Thoracic aorta (tissue), 2 donors: ENCODE measurements at places on chromosomes 4 and X. TPM values are rescaled to one million over a fixed set of nuclear protein-coding genes. Genes with fewer than 3 reads are reported as not detected.

ZNF157 gene
- not detected for total RNA-seq

PCDH7 gene
- 331 TPM for total RNA-seq

GRCh38 chr4:86452422-86452891 is 92.6 kb upstream of the MAPK10 start:
- peak overlapping the region; percentile 72 for H3K27ac ChIP-seq
- H3K36me3 ChIP-seq, result no peaks in the 10 kb centered on the region
- DNase-seq, result no peak
- H3K4me3 ChIP-seq, result peak overlapping the region; percentile 76

DNA sequence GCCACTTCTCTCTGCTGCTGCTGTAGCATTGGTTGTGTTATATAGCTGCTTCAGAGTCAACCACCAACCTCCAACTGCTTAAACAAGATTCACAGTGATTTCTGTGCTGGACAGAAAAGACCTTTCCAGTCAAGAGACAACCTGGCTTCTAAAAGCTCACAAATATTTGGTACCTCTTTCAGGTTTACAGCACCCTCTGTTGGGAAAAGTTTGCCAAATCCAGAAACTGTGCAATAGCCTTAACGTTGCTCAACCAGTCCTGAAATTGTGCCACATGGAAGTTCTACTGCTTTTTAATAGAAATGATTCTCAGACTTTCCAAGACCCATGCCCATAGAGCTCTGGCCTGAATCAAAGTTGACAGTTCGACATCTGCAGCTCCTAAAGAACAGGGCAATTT is 842.1 kb upstream of the HTR2C start:
- no peak for DNase-seq
- no peaks in the 10 kb centered on the region for H3K36me3 ChIP-seq
- H3K27ac ChIP-seq, result no peak overlapping the region
- H3K4me1 ChIP-seq, result no peaks in the 10 kb centered on the region
- H3K27me3 ChIP-seq, result no peaks in the 10 kb centered on the region
- no peak overlapping the region for H3K4me3 ChIP-seq

DNA sequence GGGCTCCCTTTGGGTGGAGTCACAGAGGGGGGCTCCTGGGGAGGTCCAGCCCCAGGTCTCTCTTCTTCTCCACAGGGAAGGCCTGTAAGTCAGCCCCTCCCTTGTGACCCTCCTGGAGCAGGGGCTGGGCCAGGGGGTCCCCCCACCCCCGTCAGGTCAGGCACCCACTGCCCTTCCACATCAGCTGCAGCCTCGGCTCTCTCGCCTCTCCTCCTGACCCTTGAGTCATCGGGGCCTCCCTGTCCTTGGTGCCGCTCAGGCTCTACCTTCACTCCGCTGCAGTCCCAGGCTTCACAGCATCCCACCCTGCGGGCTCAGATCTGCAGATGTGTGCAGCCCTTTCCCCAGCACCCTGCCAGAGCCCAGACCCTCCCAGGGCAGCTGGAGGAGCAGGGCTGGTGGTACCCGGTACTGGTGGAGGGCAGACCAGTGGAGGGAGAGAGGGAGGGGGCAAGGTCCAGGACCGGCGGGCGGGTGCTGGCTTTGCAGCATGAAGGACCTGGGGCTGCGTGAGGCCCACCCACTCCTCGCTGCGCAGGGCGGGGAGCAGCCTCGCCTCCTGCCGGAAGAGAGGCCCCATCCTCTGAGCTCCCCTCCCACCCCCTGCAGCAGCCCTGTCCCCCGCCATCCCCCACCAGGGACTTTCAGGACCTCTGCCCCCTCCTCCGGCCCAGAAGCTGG is 117.1 kb downstream of the FAM53A start:
- DNase-seq, result no peak
- H3K36me3 ChIP-seq, result no peaks in the 10 kb centered on the region
- H3K27me3 ChIP-seq, result no peaks in the 10 kb centered on the region
- no peaks in the 10 kb centered on the region for H3K4me1 ChIP-seq

DNA sequence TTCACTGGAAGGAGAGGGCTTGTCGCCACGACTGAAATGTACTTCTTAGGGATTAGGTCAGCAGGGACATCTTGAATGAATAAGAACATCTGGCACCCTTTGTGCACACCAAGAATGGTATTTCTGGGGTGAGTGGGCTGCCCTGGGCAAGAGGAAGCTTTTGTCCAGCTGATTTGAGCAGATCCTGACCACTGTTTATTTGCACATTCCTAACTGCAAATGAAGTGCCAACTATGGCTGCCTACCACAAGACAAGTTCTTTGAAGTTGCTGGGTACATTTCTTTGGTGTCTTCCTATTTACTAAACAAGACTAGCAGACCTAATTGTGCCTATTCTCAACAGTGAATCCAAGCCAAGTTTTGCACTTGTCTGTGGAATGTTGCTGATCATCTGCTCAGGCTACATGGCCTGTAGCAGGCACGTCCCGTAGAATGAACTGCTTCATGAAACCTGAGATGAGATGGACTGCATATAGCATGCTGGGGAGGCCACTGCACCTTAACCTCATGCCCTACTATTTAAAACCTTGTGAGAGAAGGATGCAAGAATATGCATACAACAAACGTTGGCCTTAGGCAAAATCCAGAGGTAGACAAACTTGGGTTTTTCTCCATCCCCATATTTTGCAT is 45.0 kb downstream of the PIR start:
- H3K4me1 ChIP-seq, result no peaks in the 10 kb centered on the region
- no peak overlapping the region for H3K4me3 ChIP-seq
- no peak for DNase-seq
- no peaks in the 10 kb centered on the region for H3K27me3 ChIP-seq
- H3K27ac ChIP-seq, result no peak overlapping the region

CFI gene
- total RNA-seq, result 2.2 TPM

GRCh38 chrX:50117476-50117875 is 83.3 kb downstream of the AKAP4 start:
- H3K27me3 ChIP-seq, result no peaks in the 10 kb centered on the region
- H3K4me3 ChIP-seq, result no peak overlapping the region
- no peak overlapping the region for H3K27ac ChIP-seq
- H3K36me3 ChIP-seq, result no peaks in the 10 kb centered on the region
- no peak for DNase-seq
- no peaks in the 10 kb centered on the region for H3K4me1 ChIP-seq

DNA sequence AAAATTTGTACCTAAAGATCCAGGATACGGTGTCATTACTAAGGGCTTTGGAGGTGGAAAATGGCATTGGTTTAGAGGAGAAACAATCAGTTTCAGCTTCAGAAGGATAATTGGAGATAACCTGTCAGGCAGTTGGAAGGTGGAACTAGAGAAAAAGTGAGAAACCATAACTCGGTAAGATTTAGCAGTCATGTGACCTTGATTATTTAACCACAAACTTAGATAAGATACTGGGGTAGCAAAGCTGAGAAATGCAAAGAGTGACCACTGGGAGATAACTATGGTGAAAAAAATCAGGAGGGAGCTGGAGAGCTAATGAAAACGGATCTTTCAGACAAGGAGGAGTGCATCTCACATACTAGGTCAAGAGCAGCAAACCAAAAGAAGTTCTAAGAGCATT is 58.3 kb upstream of the SMARCA5 start:
- H3K4me3 ChIP-seq, result no peak overlapping the region
- no peaks in the 10 kb centered on the region for H3K27me3 ChIP-seq
- no peak overlapping the region for H3K27ac ChIP-seq
- no peak for DNase-seq
- no peaks in the 10 kb centered on the region for H3K4me1 ChIP-seq
